Astrocyte of the cerebellum (primary cell): ENCODE measurements at places on chromosomes 12 and 14.

DNA sequence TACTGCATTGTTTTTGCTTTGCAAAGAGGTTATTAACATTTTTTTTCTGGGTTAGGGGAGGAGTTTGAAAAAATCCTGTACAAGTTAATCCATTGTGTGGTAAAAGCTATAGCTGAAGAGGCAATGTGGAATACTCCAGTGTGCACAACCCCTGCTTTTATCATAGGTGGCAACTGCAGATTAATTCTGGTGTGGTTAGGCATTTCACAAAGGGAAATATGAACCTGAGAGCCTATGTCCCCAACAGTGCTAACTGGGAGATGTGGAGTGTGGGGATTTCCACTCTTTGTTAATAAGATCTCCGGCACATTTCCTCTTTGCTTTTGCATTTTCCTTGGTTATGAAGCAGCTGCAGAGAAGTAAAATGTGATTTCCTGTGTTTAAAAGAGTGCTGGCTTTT is 33.6 kb downstream of the PRORP start:
- peak; percentile 24 for DNase-seq

GRCh38 chr12:70648831-70649230 is 11.6 kb upstream of the PTPRB start:
- peak; percentile 58 for DNase-seq

DNA sequence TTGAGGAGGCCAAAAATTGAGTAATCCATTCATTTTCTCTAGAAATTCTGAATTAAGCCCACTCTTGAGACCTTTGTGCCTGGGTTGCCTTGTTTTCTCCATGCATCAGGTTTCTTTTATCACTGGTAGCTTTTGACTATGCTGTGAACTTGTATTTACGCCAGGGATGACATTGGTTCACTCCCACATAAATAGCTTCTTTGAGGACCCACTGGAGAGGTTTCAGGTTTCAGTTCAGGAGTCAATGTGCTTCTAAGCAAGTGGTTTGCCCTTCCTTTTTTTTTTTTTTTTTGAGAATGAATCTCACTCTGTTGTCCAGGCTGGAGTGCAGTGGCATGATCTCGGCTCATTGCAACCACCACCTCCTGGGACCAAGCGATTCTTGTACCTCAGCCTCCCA is 10.2 kb upstream of the SLC17A8 start:
- DNase-seq: no peak

DNA sequence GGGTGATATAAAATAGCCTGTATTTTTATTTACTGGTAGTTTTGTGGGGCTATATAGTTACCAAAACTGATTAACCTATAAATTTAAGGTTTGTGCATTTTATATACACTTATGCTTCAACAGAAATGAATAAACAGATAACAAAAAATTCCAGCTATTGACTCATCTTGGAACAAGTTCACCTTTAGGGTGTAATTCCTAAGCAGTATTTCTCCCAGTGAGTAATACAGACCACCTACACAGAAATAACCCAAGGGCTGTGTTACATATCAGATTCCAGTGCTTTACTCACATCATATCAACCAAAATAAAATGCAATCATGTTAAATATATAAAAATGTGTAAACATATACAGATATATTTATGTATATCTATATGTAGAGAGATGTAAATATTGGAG is 345.6 kb downstream of the ADAMTS20 start:
- no peak for DNase-seq

GRCh38 chr12:68445824-68446223 is 113.7 kb upstream of the MDM1 start:
- no peak for DNase-seq

DNA sequence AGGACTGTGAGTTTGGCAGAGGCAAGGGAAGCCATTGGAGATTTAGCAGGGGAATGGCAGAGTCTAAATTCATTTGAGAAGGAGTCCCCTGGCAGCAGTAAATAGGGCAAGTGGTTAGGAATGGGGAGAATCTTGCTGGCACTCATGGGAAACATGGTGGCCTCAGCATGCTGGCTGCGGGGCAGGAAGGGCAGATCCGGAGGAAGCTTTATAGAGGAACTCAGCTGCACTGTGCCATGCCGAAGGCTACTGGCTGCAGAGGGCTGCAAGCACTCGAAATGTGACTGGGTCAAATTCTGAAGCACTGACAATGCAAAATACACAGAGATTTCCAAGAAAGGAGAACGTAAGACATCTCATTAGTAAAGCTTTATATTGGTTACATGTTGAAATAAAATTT is 23.9 kb downstream of the CCNK start:
- DNase-seq: no peak

DNA sequence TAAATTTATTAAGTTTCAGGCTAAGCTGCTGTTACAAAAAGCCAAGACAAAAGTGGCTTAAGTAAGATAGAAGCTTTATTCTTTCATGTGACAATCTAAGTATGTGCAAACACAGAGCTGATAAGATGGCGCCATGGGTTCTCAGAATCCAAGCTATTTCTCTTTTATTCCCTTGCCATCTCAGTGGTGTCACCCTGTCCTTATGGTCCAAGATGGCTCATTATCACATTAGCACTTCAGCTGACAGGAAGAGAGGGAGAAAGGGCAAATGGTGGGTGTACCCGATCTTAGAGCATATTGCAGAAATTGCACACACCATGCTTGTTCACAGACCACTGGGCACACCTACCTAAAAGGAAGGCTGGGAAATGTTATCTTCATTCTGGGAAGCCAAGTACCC is 211.7 kb downstream of the TMTC2 start:
- DNase-seq: no peak

DNA sequence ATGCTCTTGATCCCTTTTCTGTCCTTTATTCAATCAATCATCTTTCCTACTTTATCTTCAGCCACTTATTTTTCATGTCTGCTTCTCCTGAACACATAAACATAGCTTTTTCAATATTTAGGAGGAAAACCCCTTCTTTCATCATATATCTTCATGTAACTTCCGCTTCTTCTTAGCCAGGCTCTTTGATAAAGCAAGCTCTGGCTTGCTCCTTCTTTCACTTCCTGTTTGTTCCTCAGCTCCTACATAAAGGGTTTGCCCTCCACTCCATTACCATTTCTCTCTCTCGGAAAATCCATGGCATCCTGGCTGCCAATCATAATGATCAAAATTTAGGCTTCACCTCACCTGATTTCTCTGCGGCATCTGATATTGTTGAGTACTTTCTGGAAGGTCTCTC is 33.7 kb upstream of the HELB start:
- no peak for DNase-seq

- DNase-seq: peak; percentile 26
Observed at GRCh38 chr12:109385339-109386058, 37.8 kb downstream of the MYO1H start.
